Activated CD4-positive, alpha-beta T cell treated with anti-CD3 and anti-CD28 coated beads, Interleukin-2, amount 50 U/mL, for 24 hours (primary cell): ENCODE measurements at places on chromosomes 7 and 10.

DNA sequence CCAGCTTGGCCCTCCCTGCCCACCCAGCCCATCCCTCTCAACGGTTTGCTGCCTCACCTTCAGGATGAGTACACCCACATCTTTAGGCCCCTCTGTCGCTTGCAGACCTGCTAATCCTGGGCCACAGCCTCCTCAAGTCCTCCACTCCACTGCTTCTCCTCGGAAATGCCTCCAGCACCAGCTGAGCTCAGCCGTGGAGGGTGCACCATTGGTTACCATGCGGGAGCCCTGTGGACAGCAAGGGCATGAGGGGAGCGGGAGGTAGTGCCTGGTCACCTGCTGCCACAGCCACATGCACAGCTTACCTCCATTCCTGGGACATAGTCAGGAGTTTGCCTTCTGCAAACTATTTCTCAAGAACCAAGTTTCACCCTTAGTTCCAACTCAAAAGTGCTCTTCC lies 286.3 kb upstream of the ZMIZ1 start:
- DNase-seq, result no peak

- DNase-seq, result no peak
Measured at GRCh38 chr10:126518218-126519080, 130.2 kb upstream of the ADAM12 start.

GRCh38 chr10:21515361-21516241 lies 9.9 kb downstream of the SKIDA1 start:
- DNase-seq, result no peak

DNA sequence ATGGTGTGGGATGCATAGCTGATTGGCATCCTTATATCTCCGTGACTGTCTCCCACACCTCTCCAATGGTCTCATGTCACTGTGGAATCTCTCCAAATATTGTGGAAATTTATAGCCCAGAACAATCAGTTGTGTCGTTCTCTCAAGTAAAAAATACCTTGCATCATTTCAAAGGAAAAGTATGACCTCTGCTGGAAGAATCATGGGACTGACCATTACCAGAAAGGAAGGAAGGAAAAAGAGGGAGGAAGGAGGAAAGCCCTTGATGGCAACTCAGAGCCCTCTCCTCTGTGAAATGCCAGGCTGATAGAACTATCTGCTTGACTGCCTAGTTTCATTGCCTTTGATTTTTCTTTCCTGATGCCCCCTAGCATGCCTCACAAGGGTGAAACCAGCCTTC lies 76.3 kb downstream of the FOXI2 start:
- no peak for DNase-seq

GRCh38 chr7:21568762-21569161 lies 25.9 kb downstream of the DNAH11 start:
- no peak for DNase-seq
